ENCODE measurements at places on chromosomes 11 and 22.

DNA sequence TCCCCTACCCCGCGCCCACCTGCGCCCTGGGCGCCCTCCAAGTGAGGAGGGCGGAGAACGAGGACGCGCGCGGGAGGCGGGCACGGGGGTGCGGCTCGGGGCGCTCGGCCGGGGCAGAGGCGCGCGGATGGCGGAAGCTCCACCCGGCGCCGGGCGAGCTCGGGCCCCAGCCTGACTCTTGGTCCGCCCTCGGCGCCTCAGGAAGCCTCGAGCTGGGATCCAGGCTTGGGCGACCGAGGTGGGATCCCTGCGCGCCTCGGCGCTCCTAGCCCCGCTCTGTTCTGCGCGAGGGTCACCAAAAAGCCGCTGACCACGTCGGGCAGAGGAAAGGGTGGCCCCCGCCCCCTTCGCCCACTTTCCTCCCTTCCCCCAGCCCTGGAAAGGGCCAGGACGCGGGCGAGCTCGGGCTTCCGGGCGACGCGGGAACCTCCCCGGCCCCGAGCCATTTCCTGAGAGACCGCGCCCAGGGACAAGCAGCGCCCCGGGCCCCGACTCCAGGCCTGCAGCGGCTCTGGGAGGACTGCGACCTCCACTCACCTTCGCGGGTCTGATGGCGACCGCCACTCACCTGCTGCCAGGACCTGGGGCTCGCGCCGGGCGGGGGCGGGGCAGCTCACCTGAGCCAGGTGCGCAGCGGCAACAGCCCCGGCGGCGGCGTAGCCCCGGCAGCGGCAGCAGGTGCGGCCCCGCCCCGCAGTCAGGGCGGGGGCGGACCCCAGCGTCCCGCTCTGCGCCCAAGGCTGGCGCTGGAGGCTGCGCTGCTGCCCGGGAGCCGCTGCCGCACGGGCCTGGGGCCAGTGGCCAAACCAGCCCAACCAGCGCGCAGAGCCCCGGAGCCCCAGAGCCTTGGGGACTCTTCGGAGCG is 2.2 kb upstream of the SIGIRR start:
- no peak for DNase-seq

- no peak for DNase-seq
These were observed 97.7 kb upstream of the PARVA start for GRCh38 chr11:12279672-12280108.

GRCh38 chr11:66345316-66345649 is 379 bp upstream of the BRMS1 start:
- DNase-seq, result no peak

GRCh38 chr11:63944987-63945386 is 6.2 kb downstream of the NAA40 start:
- no peak for DNase-seq

- DNase-seq, result no peak
These were observed 89.9 kb downstream of the PPP6R3 start for GRCh38 chr11:68550485-68550817.

- no peak for DNase-seq
These were observed 12.7 kb upstream of the IL2RB start for GRCh38 chr22:37162221-37163095.

DNA sequence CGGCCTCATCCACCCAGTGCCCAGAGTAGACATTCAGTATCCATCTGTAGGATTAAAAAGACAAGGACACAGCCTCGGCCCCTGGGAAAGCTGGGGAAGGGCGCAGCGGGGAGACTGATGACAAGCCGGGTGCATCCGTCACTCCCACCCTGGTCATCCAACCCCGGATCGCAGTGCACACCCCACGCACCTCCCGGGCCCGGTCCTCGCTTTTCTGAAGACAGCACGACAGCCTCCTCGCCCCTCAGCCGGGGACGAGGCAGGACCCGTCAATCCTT is 1.1 kb downstream of the FCHSD2 start:
- DNase-seq, result no peak

DNA sequence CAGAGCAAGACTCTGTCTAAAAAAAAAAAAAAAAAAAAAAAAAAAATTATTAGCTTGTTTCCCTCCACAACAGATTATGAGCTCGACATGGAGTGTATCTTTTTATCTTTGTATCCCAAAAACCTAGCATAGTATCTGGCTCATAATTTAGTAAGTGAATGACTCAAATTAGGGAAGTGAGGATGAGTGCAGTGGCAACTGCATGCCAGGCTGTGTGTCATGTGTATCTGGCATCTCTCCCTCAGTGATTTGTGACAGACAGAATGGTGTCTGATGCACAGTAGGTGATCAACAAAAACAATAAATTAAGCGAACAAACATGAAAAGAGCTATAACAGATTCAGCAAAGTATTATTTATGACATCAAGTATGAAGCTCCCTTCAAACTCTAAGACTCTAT is 7.2 kb downstream of the STK33 start:
- DNase-seq, result no peak

- no peak for DNase-seq
These were observed 653 bp downstream of the PCSK7 start for GRCh38 chr11:117230999-117231841.

- no peak for DNase-seq
These were observed 270.8 kb downstream of the DYNC2H1 start for GRCh38 chr11:103380031-103380430.

DNA sequence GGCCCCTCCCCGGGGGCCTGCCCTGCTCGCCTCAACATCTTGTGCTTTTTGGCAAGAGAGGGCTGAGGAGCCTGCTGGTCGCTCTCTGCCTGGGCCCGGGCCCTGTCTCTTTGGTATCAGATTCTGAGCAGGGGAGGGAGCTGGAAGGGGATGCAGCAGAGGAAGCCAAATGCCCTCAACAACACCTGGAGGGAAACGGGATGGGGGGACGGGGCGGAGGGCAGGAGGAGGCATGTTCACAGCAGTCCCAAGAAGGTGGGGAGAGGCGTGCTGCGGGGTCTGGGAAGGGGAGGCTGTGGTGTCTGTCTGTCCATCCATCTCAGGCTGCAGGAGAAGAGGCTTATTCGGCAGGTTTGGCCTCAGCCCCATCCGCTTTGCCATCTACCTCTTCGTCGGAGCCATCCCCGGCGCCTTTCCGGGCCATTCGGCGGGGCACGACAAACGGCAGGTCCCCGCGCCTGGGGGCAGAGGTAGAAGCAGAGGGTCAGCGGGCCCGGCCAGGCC is 29.4 kb downstream of the APOL1 start:
- no peak for DNase-seq

- no peak for DNase-seq
These were observed 33.1 kb downstream of the TNRC6B start for GRCh38 chr22:40210818-40211217.

- no peak for DNase-seq
These were observed 131.0 kb downstream of the SLC1A2 start for GRCh38 chr11:35288309-35288708.

DNA sequence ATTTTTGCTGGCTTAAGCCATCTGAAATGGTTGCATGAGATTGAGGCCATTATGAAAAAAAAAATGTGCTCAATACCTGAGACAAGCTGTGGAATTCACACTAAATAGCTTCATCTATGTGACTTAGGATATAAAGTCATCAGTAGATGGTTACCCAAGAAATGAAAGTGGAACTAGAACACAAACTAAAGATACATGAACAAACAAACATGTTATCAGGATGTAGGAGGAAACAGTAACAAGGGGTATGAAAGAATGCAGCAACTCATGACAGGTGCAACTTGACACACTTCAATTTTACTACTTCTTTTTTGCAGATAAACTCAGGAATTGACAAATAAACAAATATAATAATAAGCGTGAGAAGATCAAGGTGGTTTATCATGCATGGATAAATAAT is 155.0 kb downstream of the WT1 start:
- no peak for DNase-seq

DNA sequence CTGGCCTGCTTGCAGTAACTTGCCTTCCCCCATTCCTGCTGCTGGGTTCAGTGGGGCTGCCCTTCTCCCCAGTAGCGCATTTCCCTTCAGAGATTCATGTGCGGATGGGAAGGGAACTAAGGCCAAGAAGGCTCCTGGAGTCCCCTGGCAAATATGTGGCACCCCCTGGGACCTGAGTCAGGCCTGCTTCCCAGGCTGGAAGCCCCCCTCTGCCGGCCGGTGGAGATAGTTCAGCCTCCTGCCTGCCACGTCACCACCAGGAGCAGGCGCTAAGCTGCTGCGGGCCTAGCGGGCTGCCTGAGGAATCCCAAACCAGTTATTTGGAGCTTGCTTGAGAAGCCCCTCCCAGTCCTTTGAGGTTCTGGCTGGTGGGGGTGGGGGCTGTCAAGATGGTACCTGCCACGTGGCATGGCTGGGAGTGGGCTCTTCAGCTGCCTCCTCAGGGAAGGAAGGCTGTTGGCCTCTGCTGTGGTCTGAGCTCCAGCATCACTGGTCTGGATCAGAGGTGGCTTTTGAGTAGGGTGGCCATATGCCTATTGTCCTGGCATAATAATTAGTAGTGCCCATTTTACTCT is 2.0 kb downstream of the SERPINH1 start:
- no peak for DNase-seq

Data from NCI-H2171 (cell line).